ENCODE measurements at places on chromosomes 11 and 22. TPM values are rescaled to one million over a fixed set of nuclear protein-coding genes. Genes with fewer than 3 reads are reported as not detected.

GRCh38 chr11:62182147-62182891 is 7.7 kb upstream of the SCGB1D1 start:
- no peaks in the 10 kb centered on the region for H3K27me3 ChIP-seq
- no peaks in the 10 kb centered on the region for H3K36me3 ChIP-seq
- no peaks in the 10 kb centered on the region for H3K4me1 ChIP-seq
- no peak for DNase-seq

DNA sequence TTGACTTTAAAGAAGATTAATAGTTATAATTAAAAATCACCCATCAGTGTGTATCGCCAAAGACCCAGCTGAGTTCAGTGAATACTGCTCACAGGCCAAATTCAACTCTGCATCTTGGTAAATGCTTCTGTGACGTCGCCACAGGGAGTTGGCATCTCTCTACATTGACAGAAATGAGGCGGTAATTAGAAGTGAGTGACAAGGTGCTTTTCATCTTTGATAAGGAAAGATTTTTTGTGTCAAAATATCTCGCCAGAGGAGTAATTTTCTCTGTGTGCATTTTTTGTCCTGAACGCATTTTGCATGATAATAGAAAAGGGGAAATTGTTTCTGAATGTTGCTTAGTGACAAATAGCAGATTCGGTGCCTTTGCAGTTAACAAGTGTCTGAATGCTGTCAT is 345.8 kb downstream of the CNTN5 start:
- H3K4me1 ChIP-seq, result no peaks in the 10 kb centered on the region
- no peak overlapping the region for H3K27ac ChIP-seq
- DNase-seq, result no peak
- no peak overlapping the region for H3K4me3 ChIP-seq
- H3K36me3 ChIP-seq, result no peaks in the 10 kb centered on the region

GRCh38 chr22:46810856-46811786 is 48.7 kb downstream of the TBC1D22A start:
- peaks cover 7% of the 10 kb centered on the region for H3K36me3 ChIP-seq
- no peak for DNase-seq
- H3K27ac ChIP-seq, result no peak overlapping the region
- no peak overlapping the region for H3K4me3 ChIP-seq

DNA sequence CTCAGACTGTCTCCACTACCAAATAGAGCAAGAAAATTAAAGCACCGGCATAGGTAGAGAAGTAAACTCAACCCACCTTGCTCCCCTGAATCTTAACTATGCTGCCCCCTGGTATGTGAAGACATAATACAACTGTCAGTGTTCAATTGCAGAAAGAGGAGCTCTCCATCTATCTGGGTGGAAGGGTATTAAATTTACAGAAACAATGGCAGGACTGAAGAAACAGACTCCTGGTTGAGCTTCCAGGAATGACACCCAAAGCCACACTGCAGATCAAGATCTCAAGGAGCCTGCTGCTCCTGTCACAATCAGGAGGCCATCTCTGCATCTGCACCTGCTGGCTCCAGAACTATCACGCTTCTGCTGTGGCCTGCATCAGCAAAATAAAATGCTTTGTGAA is 132.1 kb upstream of the BMAL1 start:
- H3K27ac ChIP-seq, result no peak overlapping the region
- DNase-seq, result no peak
- no peak overlapping the region for H3K4me3 ChIP-seq
- H3K27me3 ChIP-seq, result no peaks in the 10 kb centered on the region
- no peaks in the 10 kb centered on the region for H3K36me3 ChIP-seq
- H3K4me1 ChIP-seq, result no peaks in the 10 kb centered on the region

- no peaks in the 10 kb centered on the region for H3K27me3 ChIP-seq
- DNase-seq, result no peak
- peaks cover 47% of the 10 kb centered on the region for H3K36me3 ChIP-seq
- H3K27ac ChIP-seq, result no peak overlapping the region
- peaks cover 39% of the 10 kb centered on the region for H3K4me1 ChIP-seq
- no peak overlapping the region for H3K4me3 ChIP-seq
These were observed 8.9 kb downstream of the EHBP1L1 start for GRCh38 chr11:65584723-65585171.

- no peaks in the 10 kb centered on the region for H3K4me1 ChIP-seq
- no peaks in the 10 kb centered on the region for H3K27me3 ChIP-seq
- DNase-seq, result no peak
These were observed 9.1 kb upstream of the SESN3 start for GRCh38 chr11:95239871-95240649.

DNA sequence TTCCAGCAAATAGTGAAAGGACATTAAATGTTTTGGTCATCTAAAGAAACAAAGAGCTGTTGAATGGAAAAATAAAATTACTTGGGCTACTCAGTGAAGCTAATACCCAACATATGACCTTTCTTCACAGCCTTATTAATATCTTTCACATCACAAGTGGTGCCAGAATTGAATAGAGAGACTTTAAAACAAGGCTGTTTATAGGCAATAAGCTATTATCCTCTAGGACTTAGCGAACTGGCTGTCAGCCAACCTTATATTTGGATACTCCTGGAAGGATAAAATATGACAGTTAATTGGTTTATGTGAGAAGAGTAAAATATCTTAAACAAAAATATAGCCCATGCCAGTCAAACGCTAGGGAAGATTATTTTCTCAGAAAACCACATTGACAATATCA is 225.5 kb upstream of the BLID start:
- H3K27ac ChIP-seq, result no peak overlapping the region
- DNase-seq, result no peak
- no peak overlapping the region for H3K4me3 ChIP-seq
- no peaks in the 10 kb centered on the region for H3K4me1 ChIP-seq
- no peaks in the 10 kb centered on the region for H3K27me3 ChIP-seq

GRCh38 chr11:1151366-1152315 is 6.1 kb upstream of the MUC5AC start:
- no peaks in the 10 kb centered on the region for H3K27me3 ChIP-seq
- peaks cover 13% of the 10 kb centered on the region for H3K4me1 ChIP-seq
- H3K4me3 ChIP-seq, result no peak overlapping the region
- no peaks in the 10 kb centered on the region for H3K36me3 ChIP-seq

- H3K36me3 ChIP-seq, result no peaks in the 10 kb centered on the region
- no peak for DNase-seq
- no peaks in the 10 kb centered on the region for H3K4me1 ChIP-seq
- H3K27ac ChIP-seq, result no peak overlapping the region
These were observed 269.3 kb upstream of the MPPED2 start for GRCh38 chr11:30855383-30856006.

GRCh38 chr11:120563703-120564572 is 52.4 kb downstream of the GRIK4 start:
- no peak for DNase-seq
- H3K36me3 ChIP-seq, result no peaks in the 10 kb centered on the region
- no peak overlapping the region for H3K27ac ChIP-seq

- no peaks in the 10 kb centered on the region for H3K36me3 ChIP-seq
- H3K27me3 ChIP-seq, result peaks cover 2% of the 10 kb centered on the region
- no peak overlapping the region for H3K27ac ChIP-seq
- H3K4me1 ChIP-seq, result peaks cover 11% of the 10 kb centered on the region
These were observed 71.4 kb downstream of the NAT10 start for GRCh38 chr11:34176751-34177209.

GRCh38 chr11:15159085-15159484 is 44.4 kb downstream of the INSC start:
- H3K4me3 ChIP-seq, result no peak overlapping the region
- no peak for DNase-seq
- no peaks in the 10 kb centered on the region for H3K36me3 ChIP-seq
- H3K4me1 ChIP-seq, result no peaks in the 10 kb centered on the region
- no peaks in the 10 kb centered on the region for H3K27me3 ChIP-seq

GRCh38 chr11:7252683-7253213 is 1.0 kb downstream of the SYT9 start:
- H3K27me3 ChIP-seq, result peaks cover 21% of the 10 kb centered on the region
- no peaks in the 10 kb centered on the region for H3K36me3 ChIP-seq
- no peak for DNase-seq

- H3K27me3 ChIP-seq, result peaks cover under 1% of the 10 kb centered on the region
- no peak overlapping the region for H3K27ac ChIP-seq
- H3K36me3 ChIP-seq, result no peaks in the 10 kb centered on the region
- no peak for DNase-seq
- no peak overlapping the region for H3K4me3 ChIP-seq
- H3K4me1 ChIP-seq, result no peaks in the 10 kb centered on the region
These were observed 6.1 kb downstream of the RHOD start for GRCh38 chr11:67062526-67063373.

Gene BDNF
- total RNA-seq, result not detected

Gene TRIM51
- total RNA-seq, result not detected

Gene MAJIN
- total RNA-seq, result not detected

Gene DKK3
- total RNA-seq, result not detected

Gene SAA4
- total RNA-seq, result 0.54 TPM

Gene DNAJB7
- not detected for total RNA-seq

Measured in natural killer cell (primary cell).